ENCODE measurements at places on chromosomes 12 and 14.

GRCh38 chr14:64914237-64915028, at the start of gene CHURC1:
Gene CHURC1, plus strand, starts transcription at chr14:64914455. Its CDS starts 41 bp downstream, at chr14:64914496.
- peak; percentile 97 for DNase-seq

- no peak for DNase-seq
Observed at GRCh38 chr12:87332987-87333726, 696.0 kb downstream of the C12orf50 start.

DNA sequence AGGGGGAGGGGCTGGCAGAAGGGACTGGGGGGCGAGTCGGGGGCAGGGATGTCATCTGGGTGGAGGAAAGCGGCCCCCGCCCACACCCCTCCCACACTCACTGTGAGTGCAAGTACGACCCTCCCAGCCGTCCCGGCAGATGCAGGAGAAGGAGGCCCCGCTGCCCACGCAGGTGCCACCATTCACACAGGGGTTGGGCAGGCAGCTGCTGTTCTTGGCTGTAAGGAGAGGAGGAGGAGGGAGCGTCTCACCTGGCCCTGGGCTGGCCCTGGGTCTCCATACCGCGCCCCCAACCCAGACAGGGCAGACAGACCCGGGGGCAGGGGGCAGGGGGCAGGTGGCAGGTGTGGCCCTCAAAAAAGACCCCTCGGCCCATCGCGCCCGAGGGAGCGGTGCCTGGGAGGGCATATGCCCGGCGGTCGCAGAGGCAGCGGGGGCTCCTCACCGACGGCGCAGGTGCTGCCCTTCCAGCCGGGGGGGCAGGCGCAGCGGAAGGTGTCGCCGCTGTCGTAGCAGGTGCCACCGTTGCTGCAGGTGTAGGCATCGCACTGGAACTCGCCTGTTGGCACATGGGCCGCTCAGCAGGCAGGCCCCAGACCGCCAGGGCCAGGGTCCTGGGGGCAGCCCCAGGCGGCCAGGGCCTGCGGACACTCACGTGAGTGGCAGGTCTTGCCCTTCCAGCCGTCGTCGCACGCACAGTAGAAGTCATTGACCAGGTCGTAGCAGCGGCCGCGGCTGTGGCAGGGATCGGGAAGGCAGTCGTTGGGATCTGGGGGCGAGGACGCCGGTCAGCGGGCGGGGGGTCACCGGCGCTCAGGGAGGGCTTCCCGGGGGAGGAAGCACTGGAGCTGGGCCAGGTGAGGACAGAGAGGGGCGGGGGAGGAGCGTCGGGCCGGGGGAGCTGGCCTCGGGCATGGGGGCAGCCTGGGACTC, 20.6 kb downstream of the JAG2 start:
- DNase-seq, result no peak

GRCh38 chr14:59688224-59689170, 111.9 kb upstream of the CCDC175 start:
- DNase-seq, result peak; percentile 48

- DNase-seq, result no peak
Observed at GRCh38 chr12:116122628-116123027, 154.9 kb downstream of the MED13L start.

DNA sequence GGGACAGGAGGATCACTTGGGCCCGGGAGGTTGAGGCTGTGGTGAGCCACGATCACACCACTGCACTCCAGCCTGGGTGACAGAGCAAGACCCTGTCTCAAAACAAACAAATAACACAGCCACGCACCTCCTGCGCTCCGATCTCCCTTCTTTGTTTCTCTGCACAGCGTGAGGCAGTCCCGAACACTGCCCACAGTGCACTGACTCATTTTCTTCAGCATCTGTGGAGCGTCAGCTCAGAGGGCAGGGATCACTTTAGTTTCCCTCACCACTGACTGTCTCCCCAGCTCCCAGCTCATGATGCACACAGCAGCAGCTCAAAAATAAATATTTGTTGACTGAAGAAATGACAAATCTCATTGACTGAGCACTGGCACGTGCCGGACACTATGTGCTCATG, 883 bp upstream of the MYL2 start:
- no peak for DNase-seq

DNA sequence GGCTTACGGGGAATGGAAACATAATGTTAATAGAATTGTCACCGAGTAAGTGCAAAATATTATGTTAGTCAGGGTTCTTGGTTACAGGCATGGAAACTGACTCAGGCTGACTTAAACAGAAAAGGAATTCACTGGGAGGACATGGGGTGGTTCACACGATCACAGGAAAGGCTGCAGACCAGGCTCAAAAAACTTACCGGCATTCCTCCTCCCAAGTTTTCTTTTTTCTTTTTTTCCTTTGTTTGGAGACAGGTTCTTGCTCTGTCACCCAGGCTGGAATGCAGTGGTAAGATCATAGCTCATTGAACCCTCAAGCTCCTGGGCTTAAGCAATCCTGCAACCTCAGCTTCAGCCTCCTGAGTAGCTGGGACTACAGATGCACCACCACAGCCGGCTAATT, 11.9 kb upstream of the UBE2N start:
- DNase-seq, result no peak

GRCh38 chr14:71465316-71465715, 466.9 kb upstream of the RGS6 start:
- DNase-seq, result no peak

DNA sequence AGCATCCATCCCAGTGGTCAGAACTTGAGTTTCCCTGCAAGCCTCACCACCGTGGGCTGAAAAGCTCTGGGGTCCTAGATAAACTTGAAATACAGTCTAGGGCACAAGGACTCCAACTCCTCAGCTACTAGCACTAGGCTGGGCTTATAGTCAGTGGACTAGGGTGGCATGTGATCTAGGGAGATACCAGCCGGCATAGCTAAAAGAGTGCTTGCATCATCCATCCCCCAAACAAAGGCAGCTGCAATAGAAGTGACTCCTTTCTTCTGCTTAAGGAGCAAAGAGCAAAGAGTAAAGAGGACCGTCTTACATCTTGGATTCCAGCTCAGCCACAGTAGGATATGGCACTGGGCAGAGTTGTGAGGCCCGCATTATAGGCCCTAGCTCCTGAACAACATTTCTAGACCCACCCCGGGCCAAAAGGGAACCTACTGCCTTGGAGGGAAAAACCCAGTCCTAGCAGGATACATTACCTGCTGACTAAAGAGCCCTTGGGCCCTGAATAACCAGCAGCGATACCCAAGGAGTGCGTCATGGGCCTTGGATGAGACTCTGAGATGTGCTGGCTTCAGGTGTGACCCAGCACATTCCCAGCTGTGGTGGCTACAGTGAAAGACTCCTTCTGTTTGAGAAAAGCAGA, 17.9 kb upstream of the SOS2 start:
- DNase-seq, result no peak

DNA sequence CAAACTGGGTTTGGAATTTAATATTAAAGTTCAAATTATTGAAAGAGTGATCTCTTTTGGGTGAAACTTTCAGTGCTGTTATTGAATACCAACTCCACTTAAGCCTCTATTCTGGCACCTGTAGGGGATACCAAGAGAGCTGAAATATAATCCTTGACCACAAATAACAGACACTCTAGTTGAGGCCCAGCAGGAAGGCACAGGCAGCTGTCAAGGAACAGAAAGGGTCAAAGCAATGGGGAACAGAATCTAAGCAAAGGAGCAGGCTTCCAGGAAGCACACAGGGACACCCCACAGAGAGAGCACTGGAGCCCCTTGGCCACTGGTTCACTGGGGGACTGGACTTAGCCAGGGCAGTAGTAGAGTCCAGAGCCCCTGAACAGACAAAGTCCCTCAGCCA, 120.9 kb upstream of the SFSWAP start:
- no peak for DNase-seq

- DNase-seq, result no peak
Observed at GRCh38 chr14:99148131-99148530, 123.9 kb downstream of the BCL11B start.

DNA sequence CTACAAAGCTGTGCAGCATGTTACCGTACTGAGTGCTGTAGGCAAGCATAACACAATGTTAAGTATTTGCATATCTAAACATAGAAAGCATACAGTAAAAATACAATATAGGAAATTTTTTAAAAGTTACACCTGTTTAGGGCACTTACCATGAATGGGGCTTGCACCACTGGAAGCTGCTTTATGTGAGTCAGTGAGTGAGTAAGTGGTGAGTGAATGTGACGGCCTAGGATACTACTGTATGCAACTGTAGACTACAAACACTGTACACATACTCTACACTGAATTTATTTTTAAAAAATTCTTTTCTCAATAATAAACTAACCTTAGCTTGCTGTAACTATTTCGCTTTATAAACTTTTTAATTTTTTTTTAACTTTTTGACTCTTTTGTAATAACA, 82.1 kb upstream of the FSCB start:
- DNase-seq, result no peak

- no peak for DNase-seq
Observed at GRCh38 chr12:132078190-132078589, 65.9 kb downstream of the DDX51 start.

DNA sequence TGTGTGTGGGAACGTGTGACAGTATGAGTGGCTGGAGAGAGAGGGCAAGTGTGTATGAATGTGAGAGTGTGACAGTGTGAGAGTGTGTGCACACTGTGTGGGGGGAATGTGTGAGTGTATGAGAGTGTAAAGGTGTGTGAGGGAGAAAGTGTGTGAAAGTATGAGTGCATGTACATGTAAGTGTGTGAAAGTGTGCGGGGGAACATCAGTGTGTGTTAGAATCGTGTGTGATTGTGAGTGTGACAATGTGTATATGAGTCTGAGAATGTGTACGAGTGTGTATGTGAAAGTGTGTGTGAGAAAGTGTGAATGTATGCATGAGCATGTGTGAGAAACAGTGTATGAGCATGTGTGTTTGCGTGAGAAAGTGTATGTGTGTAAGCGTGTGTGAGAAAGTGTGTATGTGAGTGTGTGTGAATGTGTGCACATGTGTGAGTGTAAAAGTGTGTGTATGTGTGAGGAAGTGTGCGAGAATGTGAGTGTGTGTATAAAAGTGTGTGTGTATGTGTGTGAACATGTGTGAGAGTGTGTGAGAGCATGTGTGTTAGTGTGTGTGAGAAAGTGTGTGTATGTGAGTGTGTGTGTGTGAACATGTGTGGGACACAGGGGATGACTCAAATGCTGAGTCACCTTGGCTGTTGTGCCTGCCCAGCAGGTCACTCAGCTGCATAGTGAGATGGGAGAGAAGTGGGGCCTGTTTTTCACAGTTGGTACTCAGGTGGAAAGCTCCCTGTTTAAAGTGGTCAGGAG, 220.5 kb upstream of the TBX3 start:
- no peak for DNase-seq

GRCh38 chr12:117481470-117481869, 120.0 kb upstream of the NOS1 start:
- no peak for DNase-seq

DNA sequence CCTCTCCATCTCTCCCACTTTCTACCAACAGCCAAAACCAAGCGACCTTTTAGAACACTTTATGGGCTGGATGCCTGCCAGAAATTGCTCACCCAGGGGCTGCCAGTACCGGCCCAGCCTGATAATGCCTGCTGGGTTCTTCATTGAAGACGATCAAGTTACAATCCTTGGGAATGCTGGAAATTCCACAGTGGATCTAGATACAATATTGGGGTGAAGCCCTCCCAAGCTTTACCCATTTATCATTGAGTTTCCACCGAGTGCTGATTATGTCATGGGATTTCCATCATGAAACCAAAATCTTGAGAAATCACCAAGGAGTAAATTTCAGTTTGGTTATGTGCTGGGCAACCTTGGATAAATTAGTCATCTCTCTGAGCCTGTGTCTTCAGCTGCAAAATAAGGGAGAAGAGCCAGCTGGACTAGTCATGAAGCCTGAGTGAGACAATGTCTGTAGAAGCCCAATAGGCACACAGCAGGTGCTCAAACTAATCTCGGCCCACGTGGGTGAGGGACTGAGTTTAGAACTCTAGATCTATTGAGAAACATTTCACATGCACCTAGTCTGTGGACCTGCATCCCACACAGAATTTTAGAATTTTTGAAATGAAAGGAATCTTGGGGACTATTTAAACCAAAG, 75.5 kb upstream of the CLMN start:
- DNase-seq, result no peak

DNA sequence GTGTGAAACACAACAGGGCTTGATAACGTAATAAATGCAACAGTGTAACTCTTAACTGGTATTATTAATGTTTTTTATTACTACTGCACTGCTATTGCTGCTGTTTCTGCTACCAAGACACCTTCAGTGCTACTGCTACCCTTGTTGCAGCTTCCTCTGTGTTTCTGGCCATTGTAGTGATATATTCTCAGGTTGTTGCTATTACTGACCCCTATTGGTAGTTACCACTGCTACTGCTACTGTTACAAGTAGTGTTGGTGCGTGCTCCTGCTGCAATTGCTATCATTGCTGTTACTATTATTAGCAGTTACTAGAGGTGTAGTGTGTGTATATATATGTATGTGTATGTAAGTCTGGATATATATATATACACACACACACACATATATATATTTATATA, 87.2 kb upstream of the PTPRB start:
- no peak for DNase-seq

DNA sequence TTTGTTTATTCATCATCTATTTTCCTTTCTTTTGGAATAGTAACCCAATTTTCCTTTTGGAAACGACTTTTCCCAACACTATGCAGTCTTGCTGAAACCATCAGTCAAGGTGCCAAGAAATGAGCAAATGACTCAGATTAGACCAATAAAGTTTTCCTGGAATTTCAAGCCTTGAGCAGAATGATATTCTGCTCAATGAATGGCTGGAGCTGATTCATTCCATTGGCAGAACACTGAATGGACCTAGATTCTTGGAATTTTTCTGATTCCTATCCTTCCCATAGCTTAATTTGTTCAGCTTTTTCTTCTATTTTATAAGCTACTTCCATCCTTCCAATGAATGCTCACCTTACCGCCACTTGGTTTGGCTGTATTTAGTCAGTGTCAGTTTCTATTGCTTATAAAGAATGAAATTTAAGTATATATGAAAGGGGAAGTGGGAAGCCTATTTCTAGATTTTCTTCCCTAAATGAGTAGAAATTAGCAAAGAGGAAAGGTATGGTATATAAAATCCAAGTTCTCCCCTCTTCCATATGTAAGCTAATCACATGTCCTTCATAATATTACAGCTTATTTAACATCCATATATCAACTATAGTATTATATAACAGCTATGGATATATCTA, 89.0 kb downstream of the C14orf39 start:
- no peak for DNase-seq

DNA sequence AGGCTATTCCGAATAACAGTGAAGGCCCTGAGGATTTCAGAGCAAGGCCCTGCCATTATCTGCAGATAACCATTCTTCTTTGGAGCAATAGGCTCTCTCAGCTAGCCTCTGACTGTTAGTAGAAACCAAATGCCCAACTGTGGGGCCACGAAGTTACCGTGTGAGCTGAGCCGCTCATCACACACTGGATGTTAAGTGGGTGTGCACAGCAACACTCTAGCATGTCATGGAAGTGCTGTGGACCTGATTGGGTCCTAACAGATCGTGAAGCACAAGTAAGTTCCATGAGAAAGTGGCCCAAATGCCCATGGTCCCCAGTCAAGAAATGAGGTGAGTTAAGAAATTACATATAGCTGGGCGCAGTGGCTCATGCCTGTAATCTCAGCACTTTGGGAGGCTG, 190.4 kb downstream of the ALG10 start:
- no peak for DNase-seq

- no peak for DNase-seq
Observed at GRCh38 chr14:89060191-89060590, 235.7 kb downstream of the TTC8 start.

- no peak for DNase-seq
Observed at GRCh38 chr14:59394268-59394667, 70.9 kb downstream of the GPR135 start.

- DNase-seq, result no peak
Observed at GRCh38 chr12:65022421-65022820, 98.7 kb downstream of the WIF1 start.

Measured in NCI-H1930 (cell line).